ENCODE measurements at places on chromosomes 12 and 14.

- DNase-seq = no peak
Observed at GRCh38 chr12:110848314-110848923, 1.6 kb downstream of the CCDC63 start.

DNA sequence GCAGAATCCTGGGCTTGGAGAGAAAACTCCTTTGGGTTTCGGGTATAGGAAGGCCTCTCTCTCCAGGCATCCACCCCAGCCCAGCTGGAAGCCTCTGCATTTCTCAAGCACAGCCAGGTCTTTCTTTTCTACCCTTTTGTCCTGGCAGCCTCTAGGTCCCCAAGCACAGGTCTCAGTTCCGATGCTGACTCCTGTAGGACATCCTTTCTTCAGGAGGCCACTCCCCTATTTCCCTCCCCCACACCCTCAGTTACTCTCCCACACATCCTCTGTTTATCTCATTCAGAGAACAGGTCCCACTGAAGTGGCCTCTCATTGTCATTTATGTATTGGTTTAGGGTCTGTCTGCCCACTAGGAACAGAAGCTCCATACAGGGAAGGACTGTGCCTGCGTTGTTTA lies 352.6 kb downstream of the VRK1 start:
- DNase-seq = no peak

DNA sequence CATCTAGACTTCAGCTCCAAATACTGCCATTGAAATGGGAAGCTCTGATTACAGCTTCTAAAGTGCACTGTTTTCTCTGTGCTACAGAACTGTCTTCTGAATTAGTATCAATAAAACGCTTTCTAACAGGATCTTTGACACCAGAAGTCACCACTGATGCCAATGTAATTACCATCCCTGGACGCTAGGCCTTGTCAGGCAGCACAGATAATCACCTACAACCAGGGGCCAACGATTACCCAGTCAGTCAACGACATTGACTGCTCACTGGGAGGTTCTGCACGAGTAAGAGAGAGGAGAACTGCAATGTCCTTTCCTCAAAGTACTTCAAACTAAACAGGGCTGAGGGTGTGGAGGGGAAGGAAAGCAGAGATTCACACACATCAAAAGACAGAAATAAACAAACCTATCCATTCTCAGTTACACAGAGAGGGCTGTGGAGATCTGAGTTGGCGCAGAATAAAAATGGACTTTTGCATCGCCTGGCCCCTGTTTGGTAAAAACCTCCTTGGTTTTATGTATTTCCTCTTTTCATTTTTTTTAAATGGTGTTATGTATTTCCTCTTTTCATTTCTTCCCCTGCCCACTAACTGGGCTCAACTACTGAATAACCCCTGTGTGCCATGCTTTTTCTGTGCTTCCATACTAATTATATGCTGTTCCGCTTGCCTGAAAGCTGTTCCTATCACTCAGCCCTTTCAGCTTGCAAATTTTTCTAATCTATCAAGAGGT lies 492.2 kb downstream of the APAF1 start:
- no peak for DNase-seq

DNA sequence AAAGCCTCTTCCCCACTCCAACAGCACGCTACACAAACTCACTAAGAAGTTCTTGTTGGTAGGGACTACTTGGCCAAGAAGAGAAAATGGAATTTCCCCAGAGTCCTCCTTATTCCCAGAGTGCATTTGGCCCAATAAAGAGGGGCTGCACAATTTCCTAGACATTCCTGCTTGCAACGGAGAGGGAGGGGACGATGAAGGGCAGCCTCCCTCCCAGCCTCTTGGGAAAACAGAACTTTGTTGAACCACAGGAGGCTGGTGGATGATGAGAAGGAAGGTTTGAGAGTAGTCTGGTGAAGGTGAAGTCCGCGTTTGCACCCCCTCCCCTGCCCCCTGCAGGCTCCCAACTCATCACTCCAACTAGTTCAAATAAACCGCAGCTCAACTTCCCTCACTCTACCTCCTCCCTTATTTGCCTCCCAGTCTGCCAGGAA lies 19.1 kb upstream of the TBX3 start:
- no peak for DNase-seq

DNA sequence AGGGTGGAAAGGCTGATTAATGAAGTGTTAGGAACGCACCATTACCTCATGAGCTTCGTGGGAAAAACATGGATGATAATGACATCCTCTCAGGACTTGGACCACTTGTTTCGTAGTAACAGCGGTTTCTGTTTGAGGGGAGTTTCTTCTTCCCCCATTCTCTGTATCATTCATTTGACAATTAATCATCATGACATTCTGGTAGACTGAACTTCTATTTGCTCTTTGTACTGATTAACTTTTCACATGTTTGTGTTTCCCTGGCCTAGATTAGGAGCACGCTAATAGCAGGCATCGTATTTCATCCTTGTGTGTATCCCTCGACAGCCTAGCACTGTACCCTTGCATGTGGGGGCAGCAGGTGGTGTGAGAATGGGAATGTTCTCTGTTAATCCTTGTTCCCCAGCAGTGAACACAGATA lies 8.0 kb downstream of the LRRC74A start:
- DNase-seq = no peak

DNA sequence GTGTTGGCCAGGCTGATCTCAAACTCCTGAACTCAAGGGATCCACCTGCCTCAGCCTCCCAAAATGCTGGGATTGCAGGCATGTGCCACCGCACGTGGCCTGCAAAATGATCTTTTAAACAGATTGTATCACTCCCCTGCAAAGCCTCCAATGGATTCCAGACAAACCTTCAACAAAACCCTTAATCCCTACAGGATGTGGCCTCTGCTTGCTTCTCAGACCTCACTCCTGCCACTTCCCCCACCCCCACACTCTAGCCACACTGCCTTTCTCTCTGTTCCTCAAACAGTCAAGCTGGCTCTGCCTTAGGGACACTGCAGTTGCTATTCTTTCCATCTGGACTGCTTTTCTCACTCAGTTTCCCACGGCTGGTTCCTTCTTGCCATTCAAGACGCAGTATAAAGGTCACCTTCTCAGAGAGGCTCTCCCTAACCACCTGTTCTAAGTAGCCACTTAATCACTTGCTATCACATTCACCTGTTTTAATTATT lies 47.3 kb upstream of the TMED10 start:
- no peak for DNase-seq

- DNase-seq = no peak
Observed at GRCh38 chr14:102333390-102333789, 13.8 kb downstream of the ZNF839 start.

GRCh38 chr12:65631621-65632111 lies 192.6 kb upstream of the HMGA2 start:
- DNase-seq = no peak

GRCh38 chr12:115456946-115457689 lies 773.1 kb upstream of the TBX3 start:
- DNase-seq = no peak

GRCh38 chr12:119704065-119704747 lies 36.3 kb downstream of the PRKAB1 start:
- DNase-seq = no peak

- DNase-seq = no peak
Observed at GRCh38 chr12:85273381-85274314, 6.4 kb upstream of the ALX1 start.

- no peak for DNase-seq
Observed at GRCh38 chr14:84541018-84541417, 988.9 kb upstream of the FLRT2 start.

GRCh38 chr14:95311752-95312151 lies 8.0 kb downstream of the CLMN start:
- DNase-seq = no peak

- no peak for DNase-seq
Observed at GRCh38 chr12:50188241-50188781, 21.1 kb upstream of the CERS5 start.

DNA sequence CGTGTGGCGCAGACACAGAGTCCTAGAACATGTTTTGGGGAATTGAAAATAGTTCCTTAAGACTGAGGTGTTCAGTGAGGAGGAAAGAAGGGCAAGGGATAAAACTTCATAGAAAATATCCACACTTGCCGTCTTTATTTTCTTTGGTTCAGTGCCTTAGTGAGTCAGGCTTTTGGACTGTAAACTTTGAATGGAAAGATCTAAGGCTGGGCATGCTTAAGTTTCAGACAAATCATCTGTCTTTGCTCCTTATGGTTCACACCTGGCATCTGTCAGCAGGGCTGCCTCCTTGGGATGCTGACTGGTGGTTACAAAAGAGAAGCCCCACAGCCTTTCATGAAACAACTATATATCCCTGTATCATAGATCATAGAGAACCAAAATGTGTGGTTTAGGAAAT lies 136.3 kb upstream of the PRICKLE1 start:
- DNase-seq = no peak

DNA sequence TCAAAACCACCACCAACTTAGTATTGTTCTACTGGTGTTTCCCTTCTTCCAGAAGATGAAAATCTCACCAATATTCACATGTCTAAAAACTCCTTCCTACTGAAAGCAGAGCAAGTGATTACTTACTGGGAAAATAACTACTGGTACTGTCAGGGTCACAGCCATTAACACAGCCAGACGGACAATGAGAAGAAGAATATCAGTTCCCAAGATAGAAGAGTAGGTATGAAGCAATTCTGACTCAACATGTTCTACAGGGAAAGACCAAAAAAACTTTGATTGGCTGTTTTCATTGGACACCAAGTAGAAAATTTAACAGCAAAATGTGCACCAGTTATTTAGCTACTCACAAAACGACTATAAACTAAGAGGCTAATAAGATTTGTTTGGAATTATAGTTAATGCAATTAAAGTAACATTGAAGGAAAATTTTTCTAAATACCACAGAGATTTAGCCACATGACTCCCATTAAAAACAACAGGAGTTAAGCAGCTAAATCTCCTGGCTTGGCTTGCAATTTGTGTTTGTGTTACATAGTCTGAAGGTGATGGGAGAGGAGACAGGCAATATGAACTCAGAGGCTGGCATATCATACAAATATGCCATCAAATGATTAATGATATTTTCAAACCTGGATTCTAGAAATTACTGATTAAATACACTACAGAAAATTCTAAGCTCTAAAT lies 9.5 kb downstream of the SLC38A2 start:
- DNase-seq = no peak

DNA sequence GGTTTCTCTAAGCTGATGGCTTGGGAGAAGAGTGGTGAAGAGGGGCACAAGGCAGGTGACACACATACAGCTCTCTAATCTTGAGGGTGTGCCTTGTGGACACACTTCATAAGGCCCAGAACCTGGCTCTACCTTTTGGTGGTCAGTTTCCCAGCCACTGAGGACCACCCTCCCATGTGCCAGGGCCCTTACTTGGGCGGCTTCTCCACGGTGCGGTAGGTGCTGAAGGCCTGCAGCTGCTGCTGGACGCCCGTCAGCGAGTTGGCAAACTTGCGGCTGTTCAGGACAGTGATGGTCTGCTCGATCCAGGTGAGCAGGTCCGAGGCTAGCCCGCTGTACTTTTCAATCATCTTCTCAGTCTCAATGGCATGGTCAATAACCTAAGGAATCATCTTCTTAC lies 80.2 kb downstream of the SPTB start:
- DNase-seq = no peak

GRCh38 chr14:22002860-22003284 lies 329.3 kb upstream of the OR4E1 start:
- DNase-seq = peak; percentile 33

GRCh38 chr12:49026678-49027480 lies 8.3 kb upstream of the PRKAG1 start:
- DNase-seq = no peak

GRCh38 chr14:87869619-87870583 lies 123.1 kb downstream of the GALC start:
- DNase-seq = no peak

DNA sequence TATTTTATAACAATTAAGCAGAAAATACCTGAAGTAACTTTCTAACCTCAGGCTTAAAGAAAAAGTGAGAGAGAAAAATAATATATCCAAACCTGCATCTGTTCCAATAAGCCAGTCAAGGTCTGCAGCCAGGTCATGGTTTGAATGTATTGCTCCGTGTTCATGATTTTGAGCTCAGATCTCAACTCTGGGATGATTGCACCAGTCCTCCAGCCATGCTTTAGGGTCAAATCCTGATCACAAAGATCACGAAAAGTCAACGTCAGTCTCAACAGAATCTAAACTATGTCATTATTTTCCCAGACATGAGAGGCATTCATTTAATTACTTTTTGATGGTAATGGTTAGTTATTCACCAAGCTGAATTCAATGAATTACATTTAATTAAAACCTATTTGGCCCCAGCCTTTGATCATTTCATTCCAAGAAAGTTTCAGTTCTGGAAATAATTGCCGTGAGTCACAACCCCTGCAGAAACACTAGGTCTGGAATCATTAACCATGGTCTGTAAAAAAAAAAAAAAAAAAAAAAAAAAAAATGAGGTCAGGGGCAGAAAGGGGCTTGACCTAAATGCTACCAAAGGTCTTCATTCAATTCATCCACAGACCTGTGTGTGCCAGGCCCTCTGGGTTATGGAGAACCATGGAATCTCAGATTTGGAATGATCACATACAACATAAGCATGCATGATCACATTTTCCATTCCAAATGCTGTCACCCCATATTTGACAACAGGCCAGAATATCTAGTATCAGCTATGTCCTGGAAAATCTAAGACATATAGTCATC lies 55.6 kb downstream of the NT5DC3 start:
- DNase-seq = no peak

DNA sequence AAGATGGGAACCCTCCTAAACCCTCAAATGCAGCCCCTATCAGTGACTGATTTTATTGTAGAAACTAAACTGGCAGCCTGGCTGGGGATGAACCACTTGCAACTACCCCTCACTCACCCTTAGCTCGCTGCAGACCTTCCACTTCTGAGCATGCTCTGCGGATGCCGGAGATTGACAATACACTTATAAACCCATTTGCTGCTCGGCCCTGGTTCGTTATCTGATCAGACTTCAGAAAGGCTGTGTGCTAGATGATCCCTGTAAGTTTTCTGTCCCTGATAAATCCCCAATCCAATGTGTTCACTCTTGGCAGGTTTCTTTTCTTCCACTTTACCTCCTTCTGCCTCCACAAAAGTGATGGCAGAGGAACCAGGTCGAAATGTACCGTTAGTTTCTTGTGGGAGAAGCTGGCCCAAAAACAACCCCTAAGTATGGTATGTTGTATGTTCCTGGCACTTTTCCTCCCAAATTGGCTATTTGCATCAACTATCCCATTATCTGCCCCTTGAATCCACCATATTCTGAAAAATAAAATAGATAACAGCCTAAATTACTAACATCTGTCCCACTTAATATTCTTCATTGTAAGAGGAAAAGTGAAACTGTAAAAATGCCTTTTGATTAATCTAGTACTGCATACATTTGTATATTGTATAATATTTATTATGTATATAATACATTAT lies 18.8 kb downstream of the RPH3A start:
- no peak for DNase-seq

- DNase-seq = no peak
Observed at GRCh38 chr12:81147292-81147919, 69.5 kb downstream of the ACSS3 start.

GRCh38 chr12:1488908-1489381 lies 105.4 kb downstream of the FBXL14 start:
- DNase-seq = no peak

DNA sequence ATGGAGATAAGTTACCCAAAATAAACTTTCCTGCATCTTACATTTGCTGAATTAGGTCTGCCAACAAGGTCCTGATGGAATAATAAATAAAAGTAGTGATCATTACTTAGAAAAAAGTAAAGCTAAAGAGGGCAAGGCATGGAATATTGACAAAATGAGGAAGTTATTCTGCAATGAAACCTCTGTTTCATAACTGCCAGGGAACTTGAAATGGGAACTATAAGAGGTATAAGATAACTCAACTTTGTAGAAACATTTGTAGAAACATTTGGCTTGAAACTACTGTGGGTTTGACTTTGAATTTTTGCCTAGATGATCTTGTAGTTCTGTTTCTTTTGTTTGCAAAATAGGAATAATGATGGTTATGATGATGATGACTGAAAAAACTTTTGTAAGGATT lies 18.7 kb upstream of the YBX3 start:
- DNase-seq = no peak
